ENCODE measurements at places on chromosomes 16 and 17.

DNA sequence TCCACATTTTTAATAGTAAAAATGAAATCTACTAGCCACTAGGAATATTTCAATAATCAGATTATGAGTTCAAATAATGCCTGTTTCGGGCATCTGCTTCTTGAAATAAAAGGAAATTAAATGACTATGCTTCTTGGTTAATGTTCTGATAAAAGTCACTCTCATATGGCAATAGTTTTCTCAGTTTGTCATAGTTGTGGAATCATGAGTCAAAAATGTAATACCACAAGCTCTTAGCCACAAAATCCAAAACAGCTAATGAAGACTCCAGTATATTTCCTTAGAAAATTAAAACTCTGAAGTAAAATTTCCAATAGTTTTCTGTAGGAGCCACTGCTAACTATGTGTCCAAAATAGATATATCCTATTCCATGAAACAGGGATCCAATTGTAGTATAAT lies 676.3 kb upstream of the CDH8 start:
- no peak for DNase-seq

GRCh38 chr17:13931800-13932460 lies 137.4 kb upstream of the COX10 start:
- no peak for DNase-seq

GRCh38 chr16:87958632-87959031 lies 7.4 kb downstream of the BANP start:
- DNase-seq = no peak

GRCh38 chr16:80883816-80884215 lies 79.4 kb upstream of the CDYL2 start:
- no peak for DNase-seq

GRCh38 chr16:78768226-78768625 lies 668.8 kb downstream of the WWOX start:
- no peak for DNase-seq
